ENCODE measurements at places on chromosomes 2 and 18. TPM values are rescaled to one million over a fixed set of nuclear protein-coding genes. Genes with fewer than 3 reads are reported as not detected.

DUSP28 gene
- 2.0 TPM for total RNA-seq

GREB1 gene
- 0.94 TPM for total RNA-seq

ALPI gene
- total RNA-seq = not detected

NOP58 gene
- total RNA-seq = 57.3 TPM

SALL3 gene
- total RNA-seq = not detected

LIPG gene
- total RNA-seq = 0.12 TPM

CNOT9 gene
- 30.4 TPM for total RNA-seq

DNA sequence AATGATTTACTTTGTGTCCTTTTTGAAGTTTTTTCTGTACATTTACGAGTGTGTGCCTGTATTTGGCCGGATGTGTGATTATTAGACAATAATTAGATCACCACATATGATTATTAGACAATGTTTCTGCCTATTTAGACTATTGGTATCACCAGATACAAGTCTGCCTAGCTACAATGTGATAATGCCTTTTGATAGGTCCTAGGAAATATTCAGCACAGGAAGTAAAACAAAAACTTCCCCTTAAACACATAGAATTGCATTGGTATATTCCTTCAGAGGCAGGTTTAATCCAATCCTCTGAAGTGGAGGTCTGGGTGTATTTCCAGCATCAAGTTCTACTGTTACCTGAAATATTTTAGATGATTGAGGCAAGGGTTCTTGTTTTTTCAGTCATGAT is 275.1 kb downstream of the TGIF1 start:
- no peak overlapping the region for H3K4me3 ChIP-seq
- H3K27ac ChIP-seq = no peak overlapping the region
- H3K36me3 ChIP-seq = no peaks in the 10 kb centered on the region
- no peaks in the 10 kb centered on the region for H3K27me3 ChIP-seq
- DNase-seq = no peak
- H3K4me1 ChIP-seq = peaks cover 10% of the 10 kb centered on the region

- peaks cover 24% of the 10 kb centered on the region for H3K4me1 ChIP-seq
- no peaks in the 10 kb centered on the region for H3K36me3 ChIP-seq
- no peaks in the 10 kb centered on the region for H3K27me3 ChIP-seq
Observed at GRCh38 chr2:109271920-109272319, 142.9 kb downstream of the SH3RF3 start.

DNA sequence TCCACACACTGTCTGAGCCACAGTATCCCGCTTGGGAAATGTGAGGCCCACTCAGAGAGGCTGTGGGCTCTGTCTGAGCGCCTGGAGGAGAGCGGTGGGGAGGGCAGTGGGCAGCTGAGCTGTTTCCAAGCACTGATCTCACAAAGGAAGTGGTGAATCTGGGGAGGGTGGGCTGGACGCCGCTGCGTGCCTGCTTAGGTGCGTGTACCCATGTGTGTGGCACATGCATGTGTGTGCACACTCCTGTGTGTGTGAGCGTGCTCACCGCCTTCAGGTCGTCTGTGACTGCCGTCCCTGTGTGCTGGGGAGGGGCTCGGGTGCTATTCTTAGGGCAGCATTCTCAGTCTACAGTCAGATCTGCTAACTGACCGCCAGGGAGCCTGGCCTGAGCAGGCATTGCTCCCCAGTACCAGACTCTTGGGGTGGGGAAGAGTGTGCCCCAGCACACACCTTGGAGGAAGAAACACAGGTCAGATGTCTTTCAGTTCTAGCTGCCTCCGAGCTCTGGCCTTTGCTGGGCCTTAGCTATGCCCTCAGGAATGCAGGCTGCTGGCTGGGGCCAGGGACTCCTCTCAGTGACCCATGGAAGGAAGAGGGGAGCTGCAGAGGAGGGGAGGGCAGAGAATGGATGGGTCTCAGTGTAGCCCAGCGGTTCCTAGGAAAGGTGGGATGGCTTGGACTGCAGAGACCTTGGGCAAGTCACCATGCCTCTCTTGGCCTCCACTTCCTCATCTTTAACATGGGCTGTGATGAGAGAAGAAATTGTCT is 31.4 kb downstream of the KCNIP3 start:
- no peaks in the 10 kb centered on the region for H3K36me3 ChIP-seq
- H3K27ac ChIP-seq = no peak overlapping the region
- no peak for DNase-seq
- peaks cover 9% of the 10 kb centered on the region for H3K4me1 ChIP-seq
- no peaks in the 10 kb centered on the region for H3K27me3 ChIP-seq

DNA sequence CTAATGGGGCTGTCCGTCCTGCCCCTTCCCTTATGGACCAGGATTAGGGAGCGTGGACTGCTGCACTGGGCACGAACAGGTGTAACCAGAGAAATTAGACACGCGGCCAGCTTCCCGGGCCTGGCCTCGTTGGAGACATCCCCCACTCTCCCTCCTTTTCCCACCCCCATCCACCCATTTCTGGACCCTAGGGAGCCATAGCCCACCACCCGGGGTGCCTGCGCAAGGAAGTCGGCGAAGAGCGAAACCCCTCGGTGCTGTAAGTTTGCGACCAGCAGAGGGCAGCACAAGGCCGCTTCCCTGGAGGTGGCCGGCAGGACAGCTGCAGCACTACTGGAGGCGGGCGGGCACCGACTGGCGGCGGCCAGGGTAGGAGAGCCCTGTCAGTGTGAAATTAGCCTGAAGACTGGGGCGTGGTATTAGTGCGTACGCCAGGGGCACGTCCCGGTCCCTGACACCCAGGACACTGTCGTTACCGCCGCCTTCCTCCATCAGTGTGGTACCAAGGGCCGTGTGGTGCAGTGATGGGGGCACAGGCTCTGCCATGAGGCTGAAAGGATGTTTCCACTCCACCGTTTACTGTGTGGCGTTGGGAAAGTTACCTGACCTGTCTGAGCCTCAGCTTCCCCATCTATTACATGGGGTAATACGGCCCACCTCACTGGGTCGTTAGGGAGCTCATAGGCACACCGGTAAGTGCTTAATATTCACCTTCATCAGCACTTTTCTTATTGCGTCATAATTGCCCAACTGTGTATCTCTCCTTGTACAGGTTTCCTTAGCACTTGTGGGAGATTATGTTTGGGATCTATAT is 36.0 kb upstream of the CD207 start:
- H3K27ac ChIP-seq = no peak overlapping the region
- H3K4me3 ChIP-seq = no peak overlapping the region
- H3K27me3 ChIP-seq = no peaks in the 10 kb centered on the region
- peaks cover 4% of the 10 kb centered on the region for H3K4me1 ChIP-seq
- DNase-seq = peak; percentile 35
- H3K36me3 ChIP-seq = no peaks in the 10 kb centered on the region

- no peak overlapping the region for H3K27ac ChIP-seq
Observed at GRCh38 chr2:128726911-128727310, 408.2 kb upstream of the HS6ST1 start.

DNA sequence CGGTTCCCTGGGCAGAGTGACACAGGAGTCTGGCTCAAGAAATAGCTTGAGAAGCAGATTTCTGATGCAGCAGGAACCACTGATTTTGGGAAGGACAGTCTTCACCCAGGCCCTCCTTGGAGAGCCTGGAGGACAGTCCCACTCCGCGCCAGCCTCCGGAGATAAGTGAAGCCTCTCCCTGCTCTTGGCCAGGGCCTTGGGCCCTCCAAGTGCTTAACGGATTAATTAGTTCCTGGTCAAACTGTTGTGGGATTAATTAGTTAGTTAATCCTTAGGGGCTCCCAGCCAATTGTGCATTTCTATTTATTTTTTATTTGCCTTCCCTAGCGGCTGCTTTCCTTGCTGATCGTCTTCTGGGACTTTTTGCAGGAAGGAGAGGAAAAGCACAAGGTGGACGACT is 19.6 kb downstream of the CPLX4 start:
- H3K4me3 ChIP-seq = no peak overlapping the region
- DNase-seq = no peak
- no peaks in the 10 kb centered on the region for H3K27me3 ChIP-seq

DNA sequence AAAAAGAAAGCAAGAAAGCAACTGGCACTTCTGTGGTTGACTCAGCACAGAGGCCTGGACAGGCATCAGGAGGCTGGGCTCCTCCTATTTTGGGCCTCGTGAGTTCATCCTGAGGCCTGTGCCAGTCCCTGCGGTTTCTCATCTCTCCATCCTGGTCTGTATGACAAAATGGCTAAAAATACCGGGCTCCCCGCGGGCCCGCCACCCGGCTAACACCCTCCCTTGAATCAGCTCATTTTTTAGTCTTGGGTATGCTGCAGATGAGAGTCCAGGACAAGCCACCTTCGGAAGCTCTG is 62.3 kb upstream of the YWHAQ start:
- no peaks in the 10 kb centered on the region for H3K27me3 ChIP-seq
- no peak overlapping the region for H3K4me3 ChIP-seq
- H3K36me3 ChIP-seq = no peaks in the 10 kb centered on the region
- H3K27ac ChIP-seq = no peak overlapping the region
- H3K4me1 ChIP-seq = peaks cover 29% of the 10 kb centered on the region

- H3K36me3 ChIP-seq = no peaks in the 10 kb centered on the region
- H3K4me3 ChIP-seq = no peak overlapping the region
- H3K27ac ChIP-seq = no peak overlapping the region
Observed at GRCh38 chr2:119821266-119821665, 61.5 kb downstream of the PTPN4 start.

- H3K36me3 ChIP-seq = no peaks in the 10 kb centered on the region
- DNase-seq = no peak
- H3K27ac ChIP-seq = no peak overlapping the region
- H3K4me1 ChIP-seq = no peaks in the 10 kb centered on the region
Observed at GRCh38 chr2:67834482-67834881, 228.3 kb downstream of the C1D start.

GRCh38 chr2:196337208-196337953 is 166.0 kb upstream of the STK17B start:
- no peak overlapping the region for H3K27ac ChIP-seq
- H3K36me3 ChIP-seq = no peaks in the 10 kb centered on the region
- no peak overlapping the region for H3K4me3 ChIP-seq
- no peaks in the 10 kb centered on the region for H3K4me1 ChIP-seq
- no peaks in the 10 kb centered on the region for H3K27me3 ChIP-seq

GRCh38 chr18:2590303-2590702 is 18.9 kb downstream of the NDC80 start:
- no peaks in the 10 kb centered on the region for H3K4me1 ChIP-seq
- H3K36me3 ChIP-seq = no peaks in the 10 kb centered on the region
- H3K27ac ChIP-seq = peak overlapping the region; percentile 53
- DNase-seq = no peak
- H3K27me3 ChIP-seq = no peaks in the 10 kb centered on the region
- H3K4me3 ChIP-seq = no peak overlapping the region

DNA sequence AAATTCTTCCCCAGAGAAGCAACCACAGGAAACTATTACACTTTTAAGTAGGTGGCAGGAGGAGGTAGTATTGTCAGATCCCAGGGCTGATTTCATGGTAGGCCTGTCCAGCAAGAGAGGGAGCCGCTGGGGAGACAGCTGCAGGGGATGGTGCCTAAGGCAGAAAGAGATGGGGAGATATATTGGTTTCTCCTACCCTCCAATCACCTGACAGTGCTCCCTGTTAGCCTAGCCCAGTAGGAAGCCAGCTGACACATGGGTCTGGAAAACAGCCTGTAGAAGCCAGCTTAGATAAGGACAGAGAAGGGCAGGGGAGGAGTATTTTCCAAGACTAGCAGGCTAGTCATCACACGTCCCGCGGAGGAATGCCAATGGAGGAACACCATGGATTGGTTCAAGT is 8.2 kb upstream of the SPOPL start:
- H3K4me1 ChIP-seq = no peaks in the 10 kb centered on the region
- H3K27ac ChIP-seq = no peak overlapping the region
- H3K4me3 ChIP-seq = no peak overlapping the region
- H3K36me3 ChIP-seq = no peaks in the 10 kb centered on the region
- DNase-seq = no peak
- no peaks in the 10 kb centered on the region for H3K27me3 ChIP-seq

GRCh38 chr18:60247103-60247502 is 125.5 kb downstream of the MC4R start:
- no peaks in the 10 kb centered on the region for H3K27me3 ChIP-seq
- no peak overlapping the region for H3K27ac ChIP-seq
- DNase-seq = no peak
- H3K4me1 ChIP-seq = no peaks in the 10 kb centered on the region
- H3K36me3 ChIP-seq = no peaks in the 10 kb centered on the region

GRCh38 chr2:46943881-46944798 is 28.5 kb upstream of the MCFD2 start:
- H3K27ac ChIP-seq = peak overlapping the region; percentile 52
- H3K36me3 ChIP-seq = peaks cover 28% of the 10 kb centered on the region
- H3K4me3 ChIP-seq = no peak overlapping the region
- H3K4me1 ChIP-seq = peaks cover 14% of the 10 kb centered on the region
- no peak for DNase-seq
- no peaks in the 10 kb centered on the region for H3K27me3 ChIP-seq

- H3K27ac ChIP-seq = no peak overlapping the region
- H3K36me3 ChIP-seq = no peaks in the 10 kb centered on the region
- H3K4me1 ChIP-seq = peaks cover 29% of the 10 kb centered on the region
- no peaks in the 10 kb centered on the region for H3K27me3 ChIP-seq
- DNase-seq = no peak
- H3K4me3 ChIP-seq = no peak overlapping the region
Observed at GRCh38 chr2:128797533-128797932, 478.9 kb upstream of the HS6ST1 start.
